Progenitor cell of endocrine pancreas (in vitro differentiated cells): ENCODE measurements at places on chromosomes 11 and 22.

DNA sequence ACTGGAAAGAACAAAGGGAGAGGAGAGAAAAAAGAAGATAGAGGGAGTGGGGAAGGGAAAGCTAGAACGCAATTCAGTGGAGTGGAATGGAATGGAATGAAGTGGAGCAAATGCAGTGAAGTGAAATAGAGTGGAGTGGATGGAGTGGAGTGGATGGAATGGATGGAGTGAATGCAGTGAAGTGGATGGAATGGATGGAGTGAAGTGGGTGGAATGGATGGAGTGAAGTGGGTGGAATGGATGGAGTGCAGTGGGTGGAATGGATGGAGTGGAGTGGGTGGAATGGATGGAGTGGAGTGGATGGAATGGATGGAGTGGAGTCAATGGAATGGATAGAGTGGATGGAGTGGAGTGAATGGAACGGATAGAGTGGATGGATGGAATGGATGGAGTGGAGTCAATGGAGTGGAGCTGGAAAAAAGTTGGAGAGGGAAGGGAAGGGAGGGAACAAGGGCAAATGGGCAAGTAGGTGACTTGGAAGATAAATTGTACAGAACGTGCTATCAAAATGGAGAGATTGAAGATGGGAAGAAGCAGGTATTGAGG lies 13.9 kb downstream of the IFITM10 start:
- DNase-seq, result no peak

- no peak for DNase-seq
Observed at GRCh38 chr11:94539420-94539819, 4.3 kb upstream of the FUT4 start.

- peak; percentile 37 for DNase-seq
Observed at GRCh38 chr11:35404388-35404775, 15.0 kb downstream of the SLC1A2 start.

GRCh38 chr11:12784445-12784844 lies 110.2 kb downstream of the TEAD1 start:
- DNase-seq, result no peak

DNA sequence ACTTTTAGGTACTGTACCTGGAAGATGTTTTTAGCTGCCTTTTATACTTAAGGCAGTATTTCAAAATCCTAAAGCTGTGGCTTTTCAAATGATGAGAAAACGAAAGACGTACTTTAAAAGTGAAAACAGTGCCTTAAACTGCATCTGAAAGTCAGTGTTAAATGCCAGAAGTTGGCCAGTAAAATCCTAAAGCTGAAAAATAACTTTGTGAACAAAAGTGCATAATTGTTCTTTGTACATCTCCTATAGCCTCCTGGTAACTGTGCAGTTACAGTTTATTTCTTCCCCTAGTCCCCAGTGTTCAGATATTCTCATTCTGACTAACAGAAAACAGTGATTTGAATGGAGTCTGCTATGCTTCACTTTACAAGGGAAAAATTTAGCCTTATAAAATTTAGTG lies 6.8 kb downstream of the EED start:
- no peak for DNase-seq

- DNase-seq, result no peak
Observed at GRCh38 chr11:61954106-61954850, 4.1 kb downstream of the BEST1 start.

- no peak for DNase-seq
Observed at GRCh38 chr11:34890812-34891211, 25.4 kb downstream of the APIP start.

GRCh38 chr22:20999350-21000206 lies 2.3 kb downstream of the THAP7 start:
- no peak for DNase-seq

- DNase-seq, result no peak
Observed at GRCh38 chr11:79263001-79263400, 177.8 kb downstream of the TENM4 start.

DNA sequence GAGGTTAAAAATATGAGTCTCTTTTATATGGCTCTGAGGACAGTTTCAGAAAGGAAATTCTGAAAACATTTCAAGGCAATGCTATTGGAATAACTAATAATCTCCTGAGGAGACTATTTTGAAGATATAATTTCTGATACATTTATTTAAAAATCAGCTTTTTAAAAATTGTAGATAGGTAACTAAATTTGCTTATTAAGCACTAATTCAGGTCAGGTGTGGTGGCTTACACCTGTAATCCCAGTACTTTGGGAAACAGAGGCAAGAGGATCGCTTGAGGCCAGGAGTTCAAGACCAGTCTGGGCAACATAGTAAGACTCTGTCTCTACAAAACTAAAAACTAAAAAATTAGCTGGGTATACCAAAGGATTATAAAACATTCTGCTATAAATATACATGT lies 17.0 kb downstream of the ZDHHC13 start:
- no peak for DNase-seq

GRCh38 chr11:3956038-3956437 lies 100.6 kb downstream of the STIM1 start:
- DNase-seq, result no peak

DNA sequence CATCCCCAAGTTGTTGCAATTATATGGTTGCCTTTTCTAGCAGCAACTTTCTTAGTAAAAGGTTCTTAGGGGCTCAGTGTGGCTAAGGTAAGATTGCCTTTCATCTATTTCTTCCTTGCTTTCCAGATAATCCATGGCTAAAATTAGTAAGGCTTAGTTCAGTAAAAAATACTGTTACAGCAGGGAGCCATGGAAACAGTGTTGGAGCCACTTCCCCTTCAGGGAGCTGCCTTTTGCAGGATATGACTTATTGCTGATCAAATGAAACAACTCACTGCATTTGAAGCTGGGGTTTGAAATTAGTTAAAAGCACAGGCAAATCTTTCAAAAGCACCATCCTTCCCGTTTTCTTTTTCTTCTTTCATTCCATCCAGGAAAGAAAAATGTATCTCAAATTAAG lies 184.3 kb downstream of the C11orf87 start:
- DNase-seq, result no peak

GRCh38 chr22:49649166-49650068 lies 178.3 kb downstream of the BRD1 start:
- DNase-seq, result no peak

GRCh38 chr11:110430267-110431050 lies 711 bp downstream of the FDX1 start:
- no peak for DNase-seq

DNA sequence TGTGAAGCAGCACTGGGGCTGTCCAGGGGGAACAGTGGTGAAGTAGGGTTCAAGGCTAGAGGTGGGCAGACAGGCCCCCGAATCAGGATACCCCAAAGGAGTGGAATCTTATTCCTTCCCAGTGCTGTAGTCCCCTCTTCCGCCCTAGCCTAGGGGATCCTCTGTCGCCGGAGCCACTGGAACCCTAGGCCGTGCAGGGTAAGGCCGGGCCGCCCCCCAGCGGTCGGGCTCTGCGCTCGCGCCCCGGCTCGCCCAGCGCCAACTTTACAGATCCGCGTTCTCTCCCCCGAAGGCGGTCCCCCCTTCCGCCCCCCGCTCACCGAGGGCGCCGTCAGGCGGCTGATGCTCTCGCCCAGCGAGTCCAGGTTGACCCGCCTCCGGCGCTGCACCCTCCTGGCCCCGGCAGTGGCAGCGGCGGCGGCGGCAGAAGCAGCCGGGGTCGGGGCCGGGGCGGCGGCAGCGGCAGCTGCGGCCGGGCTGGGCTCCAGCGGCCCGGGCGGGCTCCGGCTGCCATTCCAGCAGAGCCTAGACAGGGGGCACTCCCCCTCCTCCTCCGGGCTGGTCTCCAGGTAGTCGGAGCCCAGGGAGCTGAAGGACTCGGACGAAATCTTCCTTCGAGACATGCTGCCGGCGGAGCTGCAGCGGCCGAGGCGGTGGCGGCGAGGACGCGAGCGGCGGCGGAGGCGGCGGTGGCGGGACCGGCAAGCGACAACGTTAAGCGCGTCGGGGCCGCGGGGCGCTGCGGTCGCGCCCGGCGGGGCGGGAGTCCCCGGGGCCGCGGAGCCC lies 650 bp downstream of the GUCY1A2 start:
- DNase-seq, result peak; percentile 69

DNA sequence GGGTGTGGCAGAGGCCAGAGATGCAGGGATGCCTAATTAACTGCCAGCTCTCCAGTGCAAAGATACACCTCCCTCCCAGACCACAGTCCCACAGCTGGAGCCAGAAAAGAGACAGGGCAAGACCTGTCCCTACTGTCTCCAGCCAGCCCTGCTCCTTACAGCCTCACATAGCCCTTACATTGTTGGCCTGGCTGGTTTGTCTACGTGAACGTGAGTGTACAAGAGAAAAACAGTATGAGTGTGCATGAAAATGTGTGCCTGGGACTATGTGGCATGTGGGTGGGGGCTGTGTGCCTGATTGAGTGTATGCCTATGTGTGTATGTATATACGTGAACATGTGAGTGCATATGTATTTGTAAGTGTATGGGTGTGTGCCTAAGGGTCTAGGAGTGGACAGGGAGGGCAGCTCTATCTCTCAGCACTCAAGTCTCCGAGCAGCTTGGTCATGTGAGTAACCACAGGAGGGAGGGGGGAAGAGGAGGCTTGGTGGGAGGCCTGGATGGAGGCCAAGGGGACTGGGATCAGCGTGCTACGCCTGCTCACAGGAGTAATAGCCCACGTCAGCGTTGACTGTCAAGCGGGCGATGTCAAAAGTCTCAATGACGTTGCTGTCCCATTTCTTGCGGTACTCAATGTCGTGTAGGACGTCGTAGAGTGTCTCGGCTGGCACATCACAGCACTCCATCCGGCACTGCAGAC lies 6.6 kb upstream of the ARAP1 start:
- no peak for DNase-seq

DNA sequence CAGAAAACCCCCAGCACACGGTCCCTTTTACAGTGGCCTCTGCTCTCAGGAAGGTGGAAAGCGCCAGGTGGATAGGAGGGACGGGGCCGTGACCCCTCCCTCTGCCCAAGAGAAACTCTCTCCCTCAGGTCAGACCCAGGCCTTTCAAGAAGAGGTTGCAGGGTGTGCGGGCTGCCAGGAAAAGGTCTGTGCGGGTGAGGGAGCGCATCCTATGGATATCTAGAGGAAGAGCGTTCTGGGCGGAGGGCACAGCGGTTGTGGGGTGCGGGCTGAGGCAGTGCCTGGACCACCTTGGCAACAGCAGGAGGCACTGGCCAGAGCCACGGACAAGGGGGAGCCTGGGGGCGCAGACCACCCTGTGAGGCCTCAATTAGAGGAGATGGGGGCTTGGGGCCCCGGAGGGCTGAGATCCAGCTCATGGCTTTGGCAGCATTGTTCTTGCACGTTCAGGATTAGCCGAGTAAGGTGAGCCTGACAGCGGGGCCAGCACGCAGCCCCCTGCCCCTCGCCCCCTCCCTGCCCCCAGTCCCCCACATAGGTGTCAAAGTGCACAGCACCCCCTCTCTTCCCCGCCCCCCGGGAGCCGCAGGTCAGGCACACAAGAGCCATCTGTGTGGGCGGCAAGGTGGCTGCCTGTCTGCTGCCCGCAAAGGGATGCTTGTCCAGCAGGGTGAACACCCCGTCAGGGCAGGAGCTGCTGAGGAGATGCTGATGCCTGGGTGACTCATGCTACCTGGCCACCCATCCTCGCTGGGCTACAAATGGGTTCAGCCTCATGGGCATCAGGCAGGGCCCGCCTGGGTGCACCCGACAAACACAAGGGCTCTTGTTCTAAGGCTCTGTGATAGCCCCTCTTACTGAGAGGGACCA lies 92.8 kb upstream of the KCNQ1OT1 start:
- DNase-seq, result no peak

GRCh38 chr22:38435010-38435409 lies 20.0 kb downstream of the KCNJ4 start:
- DNase-seq, result no peak
